ENCODE measurements at places on chromosomes 5 and 9.

DNA sequence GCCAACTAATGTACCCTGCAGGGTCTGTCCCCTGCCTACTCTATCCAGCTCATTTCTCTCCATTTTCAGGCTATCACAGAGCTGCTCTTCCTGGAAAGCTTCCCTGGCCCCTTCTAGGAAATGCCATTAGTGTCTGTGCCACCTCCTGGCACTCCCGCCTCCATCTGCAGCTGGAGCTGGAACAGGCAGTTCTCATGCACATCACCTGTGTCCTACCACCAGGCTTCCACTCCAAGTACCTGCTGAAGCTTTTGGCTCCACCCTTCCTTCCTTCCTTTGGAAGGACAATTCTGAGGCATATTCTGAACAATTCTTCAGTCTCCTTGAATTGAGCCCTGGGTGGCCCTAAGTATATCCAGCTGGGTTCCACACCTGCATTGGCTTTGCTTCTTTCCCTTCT lies 156.2 kb upstream of the ZNF618 start:
- no peak for DNase-seq

DNA sequence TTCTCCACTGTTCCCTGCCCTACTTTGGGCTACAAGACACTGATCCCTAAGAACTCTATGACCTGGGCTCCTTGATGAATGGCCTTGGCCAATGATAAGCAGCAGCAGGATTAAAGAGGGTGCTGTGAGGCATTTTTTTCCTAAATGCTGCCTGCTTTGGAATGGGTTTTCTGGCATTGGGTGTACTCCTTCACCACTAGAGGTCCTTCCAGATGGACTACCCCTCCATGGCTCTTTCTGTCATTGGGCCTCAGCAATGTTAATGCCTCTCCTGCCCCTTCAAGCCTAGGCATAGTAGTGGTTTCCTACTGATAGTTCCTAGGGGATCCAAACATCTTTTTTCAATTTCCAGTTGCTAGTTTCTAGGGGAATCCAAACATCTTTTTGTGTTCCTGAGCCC lies 319.3 kb upstream of the RPS23 start:
- no peak for DNase-seq

GRCh38 chr9:19371942-19372341 lies 8.1 kb downstream of the RPS6 start:
- DNase-seq: no peak

GRCh38 chr5:76570153-76570552 lies 53.0 kb downstream of the F2RL2 start:
- no peak for DNase-seq

GRCh38 chr5:68250661-68251298 lies 35.2 kb downstream of the PIK3R1 start:
- no peak for DNase-seq

DNA sequence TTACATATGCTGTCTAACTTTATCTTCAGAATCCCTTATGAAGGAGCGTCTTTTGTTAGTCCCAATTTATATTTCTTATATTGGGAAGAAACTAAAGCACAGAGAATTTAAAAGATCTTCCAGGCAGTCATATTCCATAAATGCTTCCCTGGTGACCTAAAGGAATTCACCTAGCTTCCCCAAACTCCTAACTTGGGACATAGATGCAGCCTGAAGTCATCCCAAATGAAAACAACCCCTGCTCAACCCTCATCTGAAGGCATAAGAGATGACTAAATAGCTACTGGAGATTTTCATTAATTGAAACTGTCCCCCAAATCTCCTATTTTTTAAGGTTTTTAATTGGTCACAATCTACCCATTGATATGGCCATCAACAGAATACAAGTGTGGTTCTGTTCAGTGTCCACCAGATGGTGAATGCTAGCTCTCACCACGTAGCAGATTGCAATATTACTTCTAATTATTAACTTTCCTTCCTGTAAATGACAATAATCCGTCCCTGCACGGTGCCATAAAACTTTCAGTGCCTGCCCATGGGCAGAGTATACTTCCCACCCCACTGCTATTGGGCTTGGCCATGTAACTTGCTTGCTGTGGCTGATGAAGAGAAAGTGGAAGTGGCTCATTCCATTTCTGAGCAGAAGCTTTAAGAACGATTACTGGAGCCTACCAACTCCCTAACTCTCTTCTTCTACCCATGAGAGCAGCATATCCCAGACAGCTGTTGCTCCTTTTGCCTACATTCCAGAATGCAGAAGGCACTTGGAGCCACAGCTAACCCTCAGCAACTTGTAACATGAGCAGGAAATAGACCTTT lies 18.7 kb downstream of the PRUNE2 start:
- peak; percentile 44 for DNase-seq

DNA sequence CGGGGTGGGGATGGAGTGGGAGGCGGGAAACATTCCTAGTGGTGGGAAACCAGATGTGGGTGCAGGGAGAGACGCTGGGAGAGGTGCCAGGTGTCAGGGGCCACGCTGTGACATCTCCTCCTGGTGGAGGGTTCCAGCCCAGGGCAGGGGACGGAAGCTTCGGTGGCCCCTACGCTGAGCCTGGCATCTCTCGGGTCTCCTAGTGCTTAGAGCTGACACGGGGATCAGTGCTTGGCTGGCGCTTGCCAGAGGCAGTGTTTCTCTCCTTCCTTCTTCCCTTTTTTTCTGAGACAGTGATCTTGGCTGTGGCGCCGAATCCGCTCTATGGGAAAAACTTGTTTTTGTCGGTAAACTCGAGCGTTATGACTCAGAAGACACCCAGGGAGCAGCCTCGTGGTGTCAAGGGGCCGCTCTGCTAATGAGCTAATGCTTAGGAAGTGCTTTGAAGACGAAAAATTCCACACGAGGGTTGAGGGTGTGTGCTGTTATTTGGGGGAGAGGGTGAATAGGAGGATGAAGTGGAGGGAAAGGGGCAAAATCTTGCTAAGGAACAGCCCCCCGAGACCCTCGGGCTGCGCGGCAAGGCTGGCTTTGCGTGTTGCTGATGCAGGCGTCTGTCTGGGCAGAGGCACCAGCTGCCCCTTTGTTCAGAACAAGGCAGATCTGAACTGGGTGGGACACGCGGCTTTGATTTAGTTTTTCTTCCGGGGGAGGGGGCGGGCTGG lies 20.4 kb upstream of the IER5L start:
- peak; percentile 6 for DNase-seq

DNA sequence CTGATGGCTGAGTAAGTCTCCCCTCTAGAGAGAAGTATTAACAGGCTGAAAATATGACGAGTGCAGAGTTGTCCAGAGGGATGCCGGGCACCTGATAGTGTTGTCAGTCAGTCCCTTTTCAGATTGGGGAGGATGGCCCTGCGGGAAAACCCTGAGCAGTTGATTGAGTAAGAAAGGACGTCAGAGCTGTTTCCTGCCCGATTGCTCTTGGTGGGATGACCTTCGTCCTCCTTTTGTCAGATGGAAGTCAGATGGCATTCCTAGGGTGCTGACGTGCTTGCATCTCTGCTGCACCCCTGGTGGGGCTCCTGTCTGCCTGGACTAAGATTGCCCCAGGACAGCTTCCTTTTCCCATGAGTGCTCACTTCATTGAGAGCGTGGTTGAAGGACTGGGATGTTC lies 9.8 kb downstream of the ZNF354B start:
- DNase-seq: no peak

- DNase-seq: no peak
Observed at GRCh38 chr9:116115761-116116353, 37.7 kb upstream of the PAPPA start.

DNA sequence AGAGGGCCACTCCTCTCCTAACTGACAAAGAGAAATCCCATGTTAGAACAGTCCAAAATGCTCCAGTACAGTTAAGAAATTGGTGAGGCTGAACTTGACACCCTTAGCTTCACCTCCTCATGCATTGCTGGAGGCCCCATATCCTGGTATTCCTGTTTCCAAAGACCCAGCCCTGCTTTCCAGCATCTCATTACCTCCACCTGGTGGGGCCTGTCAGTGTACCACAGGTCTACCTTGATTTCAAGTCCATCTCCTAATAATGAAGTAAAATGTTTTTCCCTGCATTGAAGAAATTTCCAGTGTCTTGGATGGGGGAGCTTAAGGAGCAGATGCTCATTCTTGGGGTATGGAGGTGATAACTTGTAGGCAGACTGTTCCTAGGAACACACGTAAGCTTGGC lies 70.6 kb upstream of the S1PR3 start:
- DNase-seq: no peak

- no peak for DNase-seq
Observed at GRCh38 chr5:170302653-170303501, 5.3 kb upstream of the LCP2 start.

- DNase-seq: no peak
Observed at GRCh38 chr5:40478766-40479165, 200.9 kb upstream of the PTGER4 start.

GRCh38 chr5:173108914-173109313 lies 35.4 kb upstream of the BNIP1 start:
- DNase-seq: no peak

DNA sequence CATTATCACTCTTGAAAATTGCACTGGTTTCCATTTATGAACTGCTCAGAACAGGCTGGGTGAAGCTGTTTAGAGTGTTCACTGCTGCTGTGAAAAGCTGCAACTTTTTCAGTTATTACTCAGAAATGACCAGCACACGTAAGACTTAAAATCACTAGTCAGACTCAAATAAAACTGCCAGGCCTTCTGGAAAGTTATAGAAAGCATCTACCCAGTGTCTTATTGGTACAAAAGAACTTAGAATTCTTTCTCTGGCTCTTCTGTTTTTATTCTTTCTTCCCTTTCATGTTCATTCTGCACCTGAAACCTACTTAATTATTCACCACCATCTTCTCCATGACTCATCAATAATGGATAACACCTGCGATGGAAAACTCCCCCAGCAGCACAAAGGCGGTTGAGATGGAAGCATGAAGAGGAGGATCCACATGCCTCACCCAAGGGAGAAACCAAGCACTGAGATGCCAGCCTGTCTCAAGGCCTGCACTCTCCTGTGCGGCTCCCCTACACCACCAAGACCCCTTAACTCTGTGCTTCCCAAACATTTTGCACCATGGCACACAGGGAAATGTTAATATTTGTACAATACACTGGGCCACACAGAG lies 171.9 kb downstream of the ENTREP1 start:
- no peak for DNase-seq

DNA sequence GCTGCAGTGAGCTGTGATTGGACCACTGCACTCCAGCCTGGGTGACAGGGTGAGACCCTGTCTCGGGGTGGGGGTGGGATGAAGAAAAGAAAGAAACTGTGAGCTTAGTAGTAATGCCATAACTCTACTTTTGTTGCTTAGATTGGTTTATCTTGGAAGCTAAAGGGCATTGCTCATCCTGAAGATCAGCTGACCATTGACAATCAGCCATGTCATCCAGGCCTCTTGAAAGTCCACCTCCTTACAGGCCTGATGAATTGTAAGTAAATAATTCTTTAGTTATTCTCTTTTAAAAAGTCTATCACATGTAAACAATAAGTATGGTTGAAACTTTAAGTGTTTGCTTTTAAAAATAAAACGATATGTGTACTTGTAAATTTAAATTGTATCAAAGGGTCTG lies 11.4 kb downstream of the OCLN start:
- DNase-seq: no peak

DNA sequence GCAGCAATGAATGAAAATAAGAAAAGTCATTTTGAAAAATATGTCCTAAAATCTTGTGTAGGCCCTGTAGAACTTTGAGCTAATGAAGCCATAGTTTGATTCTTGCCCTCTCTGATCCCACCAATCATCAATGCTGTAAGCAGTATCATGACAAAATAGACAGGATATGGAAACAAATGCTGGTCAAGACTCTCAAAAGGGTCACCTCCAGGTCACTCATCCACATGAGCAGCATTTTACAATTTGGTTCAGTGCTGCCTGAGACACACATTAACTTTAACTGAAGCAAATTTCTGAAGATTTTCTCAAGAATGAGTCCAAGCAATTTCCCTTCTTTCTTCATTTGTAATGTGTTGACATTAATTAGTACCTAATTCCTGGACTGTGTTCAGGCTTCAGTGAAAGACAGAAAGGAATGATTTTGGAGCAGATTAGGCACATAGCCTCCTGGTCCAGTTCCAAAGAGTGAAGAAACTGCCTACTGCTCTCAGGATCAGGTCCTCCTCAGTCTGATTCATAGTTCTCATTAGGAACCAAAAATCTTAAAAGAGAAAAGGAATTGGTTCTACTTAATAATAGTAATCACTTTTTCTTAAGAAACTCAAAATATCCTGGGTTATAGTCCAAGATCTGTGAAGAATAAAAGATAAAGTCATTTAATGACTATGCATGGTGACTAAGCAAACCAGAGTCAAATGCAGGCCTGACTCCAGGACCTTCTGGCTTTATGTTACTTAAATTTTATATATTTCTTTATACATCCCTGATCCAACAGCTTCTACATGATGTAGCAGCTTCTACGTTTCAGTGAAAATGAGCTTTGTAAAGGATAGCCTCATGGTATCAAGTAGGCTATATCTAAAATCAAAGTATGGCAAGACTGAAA lies 192.1 kb upstream of the RGMB start:
- no peak for DNase-seq

GRCh38 chr5:125367702-125368101 lies 621.3 kb upstream of the ZNF608 start:
- no peak for DNase-seq

- no peak for DNase-seq
Observed at GRCh38 chr9:36018891-36019720, 17.6 kb upstream of the RECK start.

DNA sequence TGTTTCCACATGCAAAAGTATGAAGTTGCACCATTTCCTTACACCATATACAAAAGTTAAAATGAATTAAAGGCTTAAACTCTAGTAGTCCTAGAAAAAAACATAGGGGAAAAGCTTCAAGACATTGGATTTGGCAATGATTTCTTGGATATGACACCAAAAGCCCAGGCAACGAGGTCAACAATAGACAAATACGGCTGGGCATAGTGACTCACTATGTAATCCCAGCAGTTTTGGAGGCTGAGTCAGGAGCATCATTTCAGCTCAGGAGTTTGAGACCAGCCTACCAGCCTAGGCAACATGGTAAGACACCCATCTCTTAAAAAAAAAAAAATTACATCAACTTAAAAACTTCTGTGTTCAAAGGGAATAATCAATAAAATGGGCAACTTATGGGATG lies 30.9 kb upstream of the SREK1 start:
- DNase-seq: no peak

GRCh38 chr9:112337547-112337946 lies 4.1 kb upstream of the PTBP3 start:
- no peak for DNase-seq

GRCh38 chr5:87121304-87122150 lies 146.2 kb upstream of the RASA1 start:
- peak; percentile 91 for DNase-seq

- DNase-seq: no peak
Observed at GRCh38 chr9:124834591-124834990, 18.7 kb upstream of the WDR38 start.

GRCh38 chr9:110967196-110967595 lies 71.1 kb downstream of the LPAR1 start:
- no peak for DNase-seq

GRCh38 chr9:6616951-6617602 lies 28.5 kb downstream of the GLDC start:
- no peak for DNase-seq

DNA sequence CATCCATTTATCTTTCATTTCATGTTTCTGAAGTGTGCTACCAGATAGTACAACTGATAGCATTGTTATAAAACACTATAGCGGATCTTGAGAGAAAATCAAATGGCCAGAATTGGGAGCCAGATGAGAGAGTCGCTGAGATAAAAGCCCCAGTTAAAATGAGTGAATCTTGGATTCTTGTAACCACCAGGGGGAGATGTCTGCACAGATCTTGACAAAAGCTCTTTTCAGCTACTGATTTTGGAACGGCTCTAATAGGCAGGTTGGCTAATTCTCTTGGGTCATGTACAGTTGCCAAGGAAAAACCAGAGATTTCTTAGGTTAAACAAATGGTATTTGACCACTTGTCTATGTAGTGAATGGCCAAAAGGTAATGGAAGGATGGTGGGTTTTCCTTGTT lies 21.7 kb downstream of the F2RL2 start:
- peak; percentile 42 for DNase-seq
